ENCODE measurements at places on chromosomes 5 and 9. TPM values are rescaled to one million over a fixed set of nuclear protein-coding genes. Genes with fewer than 3 reads are reported as not detected.

GRCh38 chr5:4662756-4663155 lies 477.4 kb upstream of the ADAMTS16 start:
- DNase-seq: no peak

GRCh38 chr5:93580927-93581445 lies at the start of gene NR2F1-AS1:
TSS of gene NR2F1-AS1 (minus strand) at chr5:93581219.
- no peak for DNase-seq

GRCh38 chr5:150278046-150278730 lies 11.4 kb downstream of the CAMK2A start:
- no peak for DNase-seq

- DNase-seq: no peak
These were observed 33.8 kb downstream of the TGFBI start for GRCh38 chr5:136062366-136063274.

- DNase-seq: no peak
These were observed 479.9 kb downstream of the KDM4C start for GRCh38 chr9:7237473-7238246.

DNA sequence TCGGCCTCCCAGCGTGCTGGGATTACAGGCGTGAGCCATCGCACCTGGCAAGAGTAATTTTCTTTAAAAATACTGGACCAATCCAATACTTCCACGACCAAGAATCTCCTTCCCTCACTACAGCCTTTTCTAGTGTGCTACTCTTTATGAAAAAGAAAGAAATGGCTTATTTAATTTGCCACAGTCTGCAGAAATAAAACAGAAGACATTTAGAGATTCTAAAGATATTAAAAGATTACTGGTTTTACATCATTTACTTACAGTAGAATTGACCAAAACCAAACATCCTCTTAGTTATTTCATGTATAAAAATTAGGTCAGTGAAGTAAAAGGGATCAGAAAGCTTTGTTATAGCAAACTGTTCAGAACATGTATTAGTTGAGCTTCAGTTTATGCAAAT lies 679.6 kb downstream of the MAT2B start:
- no peak for DNase-seq

DNA sequence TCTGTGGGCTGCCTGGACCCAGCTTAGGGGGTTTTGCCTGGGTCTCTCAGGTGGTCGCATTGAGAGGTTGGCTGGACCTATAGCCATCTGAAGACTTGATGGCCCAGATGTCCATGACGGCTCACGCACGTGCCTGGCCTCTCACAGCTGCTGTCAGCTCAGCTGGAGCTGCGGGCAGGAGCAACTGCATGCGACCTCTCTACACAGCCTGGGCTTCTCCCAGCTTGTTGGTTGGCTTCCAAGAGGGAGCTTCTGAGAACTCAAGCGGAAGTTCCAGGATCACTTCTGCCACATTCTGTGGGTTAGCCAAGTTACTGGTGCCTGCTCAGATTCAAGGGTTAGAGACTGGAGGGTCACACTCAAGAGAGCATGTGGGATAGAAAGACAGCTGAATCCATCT lies 99.2 kb downstream of the DAPK1 start:
- no peak for DNase-seq

- DNase-seq: no peak
These were observed 521.0 kb upstream of the WWC1 start for GRCh38 chr5:167770461-167770860.

DNA sequence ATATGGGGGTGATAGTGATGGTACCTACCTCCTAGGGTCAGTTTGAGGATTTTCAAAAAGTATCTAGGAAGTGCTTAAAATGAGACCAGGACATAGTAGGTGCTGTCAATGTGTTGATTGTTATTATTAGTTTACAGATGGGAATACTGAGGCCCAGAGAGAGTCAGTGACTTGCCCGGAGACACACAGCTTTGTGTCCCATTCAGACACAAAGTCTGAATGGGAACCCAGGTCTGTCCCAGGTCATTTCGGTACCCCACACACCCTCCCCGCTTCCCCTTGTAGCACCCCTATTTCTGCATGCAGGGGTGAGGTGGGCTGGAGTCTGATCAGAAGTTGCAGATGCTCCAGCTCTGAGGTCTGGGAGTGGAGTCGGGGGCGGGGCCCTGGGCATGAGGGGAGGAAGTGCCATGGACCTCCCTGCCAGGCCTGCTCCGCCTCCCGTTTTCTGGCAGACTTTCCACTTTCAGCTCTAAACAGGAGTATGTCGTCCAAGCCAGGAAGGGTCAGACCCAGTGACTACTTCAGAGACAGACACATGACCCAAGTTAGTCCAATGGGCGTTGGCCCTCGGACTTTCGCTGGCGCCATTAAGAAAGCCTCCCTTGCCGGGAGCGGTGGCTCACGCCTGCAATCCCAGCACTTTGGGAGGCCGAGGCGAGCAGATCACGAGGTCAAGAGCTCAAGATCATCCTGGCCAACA lies 3.2 kb upstream of the DBN1 start:
- peak; percentile 73 for DNase-seq

DNA sequence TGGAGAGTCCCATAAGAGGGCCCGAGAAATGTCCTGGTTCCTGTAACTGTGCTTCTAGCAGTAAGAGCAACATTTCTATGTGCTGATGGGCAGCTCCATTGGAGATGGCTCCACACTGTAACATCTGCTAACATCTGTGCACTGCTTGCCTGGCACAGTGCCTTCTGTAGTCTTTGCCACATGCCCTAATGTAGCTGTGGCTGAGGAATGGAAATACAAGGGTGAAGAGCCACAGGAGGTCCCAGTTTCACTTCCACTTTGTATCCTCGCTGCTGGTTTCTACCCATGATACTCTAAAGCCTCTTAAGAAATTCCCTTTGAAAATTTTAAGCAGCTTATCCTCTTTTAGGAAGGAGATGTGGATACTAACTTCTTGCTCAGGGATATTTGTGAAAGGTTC lies 97.4 kb downstream of the HOMER1 start:
- DNase-seq: peak; percentile 24

- DNase-seq: no peak
These were observed 6.1 kb upstream of the C5orf58 start for GRCh38 chr5:170226661-170227060.

GFI1B gene
- total RNA-seq: not detected

DNM1 gene
- 0.20 TPM for total RNA-seq

Data from MG63 (cell line).